Right hindlimb (tissue), 1 donor: ENCODE measurements at places on chromosomes 3 and 15.

DNA sequence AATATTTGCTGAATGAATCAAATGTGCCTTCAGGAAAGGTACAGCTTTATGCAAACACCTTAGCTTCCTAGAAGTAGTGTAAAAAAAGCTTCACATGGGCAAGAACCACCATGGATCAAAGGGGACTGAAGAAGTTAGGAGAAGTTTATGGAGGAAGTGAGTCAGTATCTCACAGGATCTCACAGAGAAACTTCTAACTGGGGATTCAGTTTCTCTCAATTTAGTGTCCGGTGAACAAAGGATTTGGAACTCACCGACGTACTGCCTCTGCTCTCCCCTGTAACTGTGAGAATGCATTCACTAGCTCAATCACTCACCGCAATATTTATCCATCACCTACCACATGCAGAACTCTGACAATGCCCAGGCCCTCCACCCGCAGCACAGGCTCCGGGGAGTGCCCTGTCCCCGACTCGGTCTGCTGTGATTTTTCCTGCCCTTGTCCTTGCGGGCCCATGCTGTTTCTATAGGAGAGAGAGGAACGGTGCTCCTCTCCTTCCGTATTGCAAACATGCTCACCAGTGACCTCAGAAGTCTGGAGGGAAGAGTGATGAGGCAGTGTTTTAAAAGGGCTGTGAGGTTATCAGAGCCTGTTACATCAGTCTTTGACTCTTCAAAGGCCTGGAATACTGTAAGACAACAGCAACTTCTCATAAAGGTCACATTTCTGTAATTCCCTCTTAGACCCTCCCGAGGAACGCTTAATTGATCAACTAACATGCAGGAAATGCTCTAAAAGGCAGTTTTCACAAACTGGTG, 222.5 kb upstream of the ICE2 start:
- DNase-seq: no peak

GRCh38 chr3:123026565-123027291, 835 bp downstream of the SEMA5B start:
- peak; percentile 48 for DNase-seq

DNA sequence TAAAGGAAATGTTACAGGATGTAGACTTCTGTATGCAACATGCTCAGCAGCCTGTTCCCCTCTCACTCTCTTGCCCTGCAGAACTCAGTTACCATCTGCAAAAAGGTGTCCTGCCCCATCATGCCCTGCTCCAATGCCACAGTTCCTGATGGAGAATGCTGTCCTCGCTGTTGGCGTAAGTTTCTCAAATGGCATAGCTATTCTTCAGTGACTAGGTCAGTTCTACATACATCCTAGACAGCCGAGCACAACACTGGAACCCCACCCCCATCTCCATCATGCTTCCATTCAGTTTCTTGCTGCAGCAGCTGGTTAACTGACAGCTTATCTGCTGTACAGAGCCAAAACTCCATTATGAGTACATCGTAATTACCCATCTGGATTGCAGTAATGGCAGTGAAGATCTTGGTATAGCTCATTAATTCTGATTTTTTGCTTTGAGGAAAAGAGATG, 4.5 kb downstream of the THBS1 start:
- no peak for DNase-seq

- no peak for DNase-seq
These were observed 9.9 kb downstream of the ITPR1 start for GRCh38 chr3:4503050-4503449.

GRCh38 chr3:49563040-49563578, 8.8 kb downstream of the BSN start:
- no peak for DNase-seq

DNA sequence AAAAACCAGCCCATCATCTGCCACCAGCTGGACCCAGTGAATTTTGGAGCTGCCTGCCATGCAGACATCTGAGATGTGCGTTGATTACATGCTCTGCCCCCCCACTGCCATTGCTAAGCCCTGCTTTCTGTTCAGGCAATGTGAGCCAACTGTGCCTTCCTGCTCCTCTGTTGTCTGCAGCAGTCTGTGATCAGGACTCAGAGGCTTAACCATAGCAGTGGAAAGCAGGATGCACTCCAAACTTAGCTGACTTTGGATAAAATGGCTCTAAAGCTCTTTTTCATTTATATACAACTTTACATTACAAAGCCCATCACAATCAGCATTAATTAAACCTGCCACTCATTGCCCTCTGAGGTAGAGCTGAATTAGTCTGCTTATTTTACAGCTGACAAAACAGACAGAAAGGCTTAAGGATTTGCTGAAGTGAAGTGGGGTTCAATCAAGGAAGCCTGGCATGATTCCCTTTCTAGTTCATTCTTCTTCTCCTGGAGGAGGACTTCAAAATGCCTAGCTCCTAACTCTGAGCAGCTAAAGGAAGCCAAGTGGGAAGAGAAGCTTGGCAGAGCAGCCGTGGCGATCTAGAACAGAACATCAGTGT, 15.7 kb upstream of the RPS27L start:
- DNase-seq: peak; percentile 52

GRCh38 chr15:32919749-32920414, 202.1 kb downstream of the GREM1 start:
- no peak for DNase-seq

- no peak for DNase-seq
These were observed 62.8 kb upstream of the MEX3B start for GRCh38 chr15:82108489-82109078.
